ENCODE measurements at places on chromosomes 4 and X. TPM values are rescaled to one million over a fixed set of nuclear protein-coding genes. Genes with fewer than 3 reads are reported as not detected.

SULT1E1 gene
- total RNA-seq = 2.8 TPM

TSPAN6 gene
- 5.6 TPM for total RNA-seq

ESX1 gene
- total RNA-seq = not detected

PRMT9 gene
- 6.1 TPM for total RNA-seq

DNA sequence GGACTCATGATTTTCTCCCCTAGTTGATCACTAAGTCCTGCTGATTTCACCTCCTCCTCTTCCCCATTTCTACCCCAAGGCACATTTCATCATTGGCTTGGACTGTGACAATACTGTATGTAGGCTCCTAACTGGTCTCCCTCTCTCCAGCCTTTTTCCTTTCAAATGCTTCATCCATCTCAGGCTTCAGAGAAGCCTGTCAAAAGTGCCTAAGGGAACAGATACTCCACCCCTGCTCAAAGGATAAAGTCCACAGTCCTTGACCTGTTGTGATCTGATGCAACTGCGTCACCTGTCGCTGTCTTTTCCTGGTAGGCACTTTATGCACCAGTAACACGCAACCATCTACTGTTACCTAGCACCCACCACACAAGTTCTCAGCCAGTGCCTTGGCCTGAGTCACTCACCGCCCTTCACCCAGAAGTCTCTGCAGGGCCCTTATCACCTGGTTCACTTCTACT, 12.8 kb downstream of the SCARB2 start:
- DNase-seq = no peak

DNA sequence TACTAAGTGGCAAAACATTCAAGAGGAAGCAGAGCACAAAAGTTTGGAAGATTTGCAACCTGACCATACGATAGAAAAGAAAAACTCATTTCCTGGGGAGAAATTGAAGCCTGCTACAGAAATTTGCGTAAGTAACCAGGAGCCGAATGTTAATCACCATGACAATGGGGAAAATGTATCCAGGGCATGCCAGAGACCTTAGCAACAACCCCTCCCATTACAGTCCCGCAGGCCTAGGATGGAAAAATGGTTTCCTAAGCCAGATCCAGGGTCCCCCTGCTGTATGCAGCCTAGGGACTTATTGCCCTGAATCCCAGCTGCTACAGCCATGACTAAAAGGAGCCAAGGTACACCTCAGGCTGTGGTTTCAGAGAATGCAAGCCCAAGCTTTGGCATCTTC, 472.2 kb upstream of the KLHL4 start:
- no peak for DNase-seq

- DNase-seq = no peak
These were observed 50.0 kb downstream of the COMMD8 start for GRCh38 chr4:47413521-47413920.

GRCh38 chr4:126939401-126939800, 693.4 kb upstream of the INTU start:
- peak; percentile 30 for DNase-seq

DNA sequence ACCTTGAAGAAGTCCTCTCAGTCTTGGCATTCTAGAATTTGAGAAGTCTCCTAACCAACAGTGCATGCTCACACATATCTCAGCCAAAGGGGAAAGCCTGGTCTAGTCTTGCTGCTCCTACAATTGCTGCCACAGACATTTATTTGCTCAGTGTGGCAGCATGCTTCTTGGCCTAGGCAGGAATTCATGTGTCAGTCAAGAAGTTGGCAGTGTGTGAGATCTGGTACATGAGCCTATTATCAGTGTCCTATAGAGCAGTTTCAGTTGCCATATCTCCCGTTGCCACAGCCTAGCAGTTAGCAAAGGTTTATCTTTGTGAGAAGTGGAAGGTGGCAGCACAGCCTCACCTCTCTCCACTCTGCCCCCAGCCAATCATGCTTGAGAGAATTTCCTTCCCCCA, 176.9 kb upstream of the ARHGEF9 start:
- no peak for DNase-seq

- DNase-seq = no peak
These were observed 68.9 kb upstream of the FAM47B start for GRCh38 chrX:34873500-34874225.

DNA sequence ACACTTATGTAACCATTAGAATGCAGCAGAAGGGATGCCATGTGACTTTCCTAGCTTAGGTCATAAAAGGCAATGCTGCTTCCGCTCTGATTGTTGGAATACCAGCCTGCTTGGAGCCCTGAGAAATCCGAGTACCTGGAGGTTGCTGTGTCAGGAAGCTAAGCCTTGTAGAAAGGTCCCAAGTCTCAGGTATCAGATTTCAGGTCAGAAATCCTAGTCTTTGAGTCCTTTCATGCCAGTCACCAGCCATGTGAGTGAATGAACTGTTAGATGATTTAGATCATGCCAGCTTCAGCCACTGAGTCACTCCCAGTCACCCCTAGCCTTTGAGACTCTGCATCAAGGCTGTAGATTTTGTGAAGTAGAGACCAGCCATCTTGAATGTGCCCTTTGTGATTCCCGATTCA, 23.5 kb downstream of the RAP1GDS1 start:
- DNase-seq = peak; percentile 52

DNA sequence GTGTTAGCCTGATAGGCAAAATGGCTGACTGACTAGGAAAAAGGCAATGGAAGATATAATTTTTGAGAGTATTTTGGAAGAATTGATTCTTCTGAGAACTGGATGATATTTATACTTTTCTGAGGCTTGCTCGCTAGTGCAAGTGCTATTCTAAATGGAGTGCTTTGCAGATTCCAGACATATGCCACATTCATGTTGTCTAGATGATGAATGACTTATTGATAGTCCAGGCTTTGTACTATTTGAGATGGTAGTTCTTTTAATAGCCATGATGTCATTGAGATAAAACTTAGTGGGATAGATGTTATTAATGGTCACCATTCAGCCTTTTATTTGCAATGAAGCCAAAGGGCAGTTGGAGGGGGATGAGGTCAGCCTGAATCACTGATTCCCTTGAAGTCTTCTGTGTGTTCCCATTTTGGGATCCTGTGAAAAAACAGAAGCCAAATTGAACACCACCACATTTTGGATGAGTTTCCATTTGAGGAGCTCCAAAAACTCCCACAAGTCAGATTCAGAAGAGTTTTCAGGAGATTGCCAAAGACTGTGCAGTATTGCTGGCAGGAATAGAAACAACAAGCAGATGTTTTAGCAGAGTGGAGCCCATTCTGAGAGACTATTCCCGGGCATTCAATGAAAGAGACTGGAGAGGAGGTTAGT, 184.1 kb downstream of the IL1RAPL2 start:
- no peak for DNase-seq
